ENCODE measurements at places on chromosomes 12 and 14.

DNA sequence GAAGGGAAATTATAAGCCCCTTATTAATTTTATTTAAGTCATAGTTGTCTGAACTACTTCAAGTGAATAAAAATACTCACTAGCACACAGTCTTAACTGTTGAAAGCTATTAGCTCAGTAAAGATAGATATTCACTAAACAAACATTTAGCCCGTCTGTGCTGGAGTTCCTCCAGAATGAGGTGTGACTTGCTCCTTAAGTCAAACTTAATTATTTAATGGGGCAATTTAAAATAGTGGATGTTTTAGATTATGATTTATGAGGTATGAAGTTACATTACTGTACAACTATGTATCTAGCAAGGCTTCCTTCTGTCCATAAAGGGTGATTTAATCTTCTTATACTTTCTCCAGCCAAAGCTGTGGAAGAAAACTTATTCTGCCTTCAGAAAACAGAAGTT is 414.0 kb upstream of the FLRT2 start:
- no peak for DNase-seq

DNA sequence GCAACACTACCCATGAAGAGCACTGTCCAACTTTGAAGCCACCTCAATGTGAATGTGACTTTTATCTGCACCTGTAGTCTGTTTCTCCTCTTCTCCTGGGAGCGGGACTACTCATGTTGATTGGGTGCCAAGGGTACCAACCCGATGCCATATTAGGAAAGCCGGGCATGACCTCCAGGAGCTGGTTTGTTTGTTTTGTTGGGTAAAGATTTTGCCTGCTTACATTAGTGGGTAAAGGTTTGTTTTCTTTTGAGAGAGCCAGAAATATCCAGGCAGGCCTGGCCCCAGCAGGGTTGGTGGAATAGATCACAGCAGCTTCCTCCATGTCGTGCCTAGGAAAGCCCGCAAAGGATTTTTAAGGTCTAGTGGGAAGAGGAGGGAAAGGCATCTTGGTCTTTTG is 19.7 kb upstream of the ITPK1 start:
- DNase-seq = no peak

DNA sequence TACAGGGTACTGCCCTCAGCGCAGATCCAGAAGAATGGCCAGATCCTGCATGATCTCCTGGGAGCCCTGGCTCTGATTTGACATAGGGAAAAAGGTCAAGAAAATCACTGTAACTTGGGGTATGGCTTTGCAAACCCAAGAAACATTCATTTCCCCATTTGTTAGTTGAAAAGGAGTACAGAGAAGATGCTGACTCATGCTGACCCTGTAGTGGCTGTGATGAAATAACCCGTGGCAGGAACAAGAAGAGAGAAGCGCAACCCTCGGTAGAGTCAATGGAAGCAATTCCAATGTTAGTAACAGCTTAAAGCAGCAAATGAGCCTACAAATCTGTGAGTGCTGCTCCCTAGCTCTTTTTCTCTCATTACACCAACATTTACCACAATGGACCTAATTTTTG is 281.6 kb upstream of the NPAS3 start:
- no peak for DNase-seq

DNA sequence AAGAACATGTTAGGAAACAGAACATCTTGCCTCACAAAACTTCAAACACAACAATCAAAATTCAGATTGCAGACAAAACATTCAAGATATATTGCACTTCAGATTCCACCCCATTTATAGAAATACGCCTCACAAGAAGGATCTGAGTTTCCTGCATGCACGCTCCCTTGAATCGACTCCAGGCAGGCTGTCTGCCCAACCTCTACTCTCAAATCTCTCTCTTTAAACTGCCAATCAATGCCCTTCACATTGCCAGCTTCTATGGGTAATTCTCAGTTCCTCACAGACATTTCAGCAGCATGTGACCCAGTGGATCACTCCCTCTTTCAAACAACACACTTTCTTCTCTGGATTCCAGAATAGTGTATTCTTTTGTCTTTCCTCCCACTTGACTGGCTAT is 184.1 kb downstream of the PRKD1 start:
- no peak for DNase-seq

DNA sequence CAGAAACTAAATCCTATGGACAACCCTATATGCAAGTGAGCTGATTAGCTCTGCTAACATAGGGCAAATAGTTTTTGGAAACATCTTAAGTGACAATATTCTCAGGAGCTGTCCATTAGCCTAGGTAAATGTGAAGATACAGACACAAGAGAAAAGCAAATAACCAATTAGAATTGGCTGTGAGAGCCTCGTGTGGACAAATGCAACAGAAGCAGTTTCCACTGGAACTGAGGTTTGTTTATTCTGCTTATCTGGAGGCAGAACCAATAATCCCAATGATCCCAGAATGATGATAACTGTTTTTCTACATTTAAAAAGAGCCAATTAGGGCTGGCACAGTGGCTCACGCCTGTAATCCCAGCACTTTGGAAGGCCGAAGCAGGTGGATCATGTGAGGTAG is 43.2 kb upstream of the YAF2 start:
- DNase-seq = no peak

DNA sequence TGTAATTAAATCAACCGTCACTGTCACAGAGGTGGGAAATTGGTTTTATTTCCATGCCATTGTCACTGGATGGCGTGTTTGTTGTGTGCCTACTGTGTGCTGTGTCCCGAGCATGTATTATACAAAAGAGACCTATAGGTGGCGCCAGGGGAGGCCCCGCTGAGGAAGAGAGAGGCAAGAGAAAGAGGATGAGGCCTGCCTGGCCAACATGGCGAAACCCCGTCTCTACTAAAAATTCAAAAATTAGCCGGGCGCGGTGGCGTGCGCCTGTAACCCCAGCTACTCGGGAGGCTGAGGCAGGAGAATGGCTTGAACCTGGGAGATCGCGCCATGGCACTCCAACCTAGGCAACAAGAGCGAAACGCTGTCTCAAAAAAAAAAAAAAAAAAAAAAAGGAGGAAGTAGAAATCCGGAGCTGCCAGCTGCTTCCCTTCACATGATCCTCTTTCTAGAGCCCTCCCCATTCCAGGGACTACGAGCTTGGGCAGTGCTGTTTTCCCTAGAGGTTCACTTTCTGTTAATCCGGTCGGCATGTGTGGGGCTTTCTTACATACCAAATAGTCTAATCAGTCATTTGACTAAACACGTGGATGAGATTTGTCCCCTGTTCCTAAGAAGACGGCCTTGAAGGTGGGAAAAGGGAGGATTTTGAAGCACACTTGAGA is 6.4 kb upstream of the CCDC175 start:
- DNase-seq = no peak

DNA sequence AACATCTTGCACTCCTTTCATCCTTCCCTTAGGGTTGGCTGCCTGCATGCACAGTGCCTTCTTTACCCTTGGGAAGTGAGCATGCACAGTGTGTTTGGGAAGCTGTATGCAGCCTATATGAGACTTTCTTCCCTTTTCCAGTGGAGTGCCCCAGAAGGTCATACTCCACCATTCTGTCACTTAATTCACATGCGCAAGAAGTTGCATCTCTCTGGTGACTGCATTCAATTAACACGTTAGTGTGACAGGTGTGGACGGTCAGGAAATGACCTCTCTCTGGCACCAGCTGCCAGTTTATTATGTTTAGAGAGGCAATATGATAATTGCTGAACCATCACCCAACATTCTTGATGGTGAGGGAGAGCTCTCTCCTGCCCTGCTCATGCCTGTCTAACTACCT is 770.0 kb downstream of the FLRT2 start:
- DNase-seq = no peak

GRCh38 chr14:75563931-75564330 is 14.5 kb upstream of the FLVCR2 start:
- DNase-seq = no peak

DNA sequence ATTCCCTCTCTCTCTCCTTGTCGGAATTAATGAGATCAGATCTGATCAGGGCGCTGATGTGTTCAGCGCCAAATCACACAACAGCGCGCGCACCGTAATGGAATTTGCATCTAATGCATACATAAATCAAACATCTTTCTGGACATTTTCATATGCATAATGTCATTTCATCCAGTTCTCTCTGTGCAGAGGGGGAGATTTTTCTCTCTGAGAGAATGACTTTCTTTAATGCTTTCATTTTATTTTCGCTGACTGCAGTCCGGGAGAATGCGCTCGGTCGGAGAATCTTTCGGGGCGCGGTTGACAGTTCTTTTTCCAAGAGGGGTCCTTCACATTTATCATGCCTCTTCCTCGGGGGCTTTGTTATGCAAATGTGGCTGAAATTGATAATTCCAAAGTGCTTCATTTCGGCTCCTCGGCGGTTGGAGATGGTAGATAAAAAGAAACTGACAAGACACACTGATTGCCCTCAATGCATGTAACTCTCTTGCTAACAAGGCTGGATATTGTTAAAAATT is 615.9 kb downstream of the VRK1 start:
- no peak for DNase-seq

GRCh38 chr12:77299910-77300669 is 234.7 kb upstream of the E2F7 start:
- DNase-seq = no peak

GRCh38 chr12:74899031-74899829 is 310.4 kb downstream of the KCNC2 start:
- no peak for DNase-seq

DNA sequence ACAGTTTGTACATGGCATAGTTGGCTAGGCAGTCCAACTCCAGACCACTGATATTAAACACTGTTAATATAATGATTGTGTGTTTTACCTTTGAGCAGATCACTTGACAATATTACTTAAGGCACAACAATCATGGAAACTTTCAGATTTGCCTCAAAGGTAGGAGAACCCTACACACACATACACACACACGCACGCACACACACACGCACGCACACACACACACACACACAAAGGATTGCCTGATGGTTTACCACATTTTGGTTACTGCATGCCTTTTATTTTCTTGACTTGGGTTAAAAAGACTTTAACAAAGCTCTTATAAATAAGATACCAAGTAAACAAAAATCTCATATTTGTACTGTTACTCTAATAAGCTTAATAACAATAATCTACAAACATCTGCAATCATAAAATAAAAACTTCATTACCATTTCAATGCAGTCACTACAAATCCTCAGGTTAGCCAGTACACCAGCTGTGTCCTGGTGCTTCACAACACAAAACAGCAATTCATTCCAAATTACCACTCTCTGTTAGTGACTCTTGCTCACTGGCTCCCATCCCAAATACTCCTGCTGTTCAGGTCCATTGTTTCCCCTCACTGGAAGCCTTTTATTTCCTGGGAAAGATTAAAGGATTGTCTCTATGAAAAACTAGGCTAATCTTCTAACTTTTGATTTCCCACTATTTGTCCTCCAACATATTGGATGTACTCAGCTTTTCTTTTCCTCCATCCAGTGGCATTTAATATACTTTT is 175.2 kb upstream of the ATP2B1 start:
- no peak for DNase-seq

GRCh38 chr12:117533687-117534086 is 172.3 kb upstream of the NOS1 start:
- DNase-seq = no peak

- no peak for DNase-seq
Observed at GRCh38 chr12:26017484-26018211, 59.2 kb downstream of the RASSF8 start.

DNA sequence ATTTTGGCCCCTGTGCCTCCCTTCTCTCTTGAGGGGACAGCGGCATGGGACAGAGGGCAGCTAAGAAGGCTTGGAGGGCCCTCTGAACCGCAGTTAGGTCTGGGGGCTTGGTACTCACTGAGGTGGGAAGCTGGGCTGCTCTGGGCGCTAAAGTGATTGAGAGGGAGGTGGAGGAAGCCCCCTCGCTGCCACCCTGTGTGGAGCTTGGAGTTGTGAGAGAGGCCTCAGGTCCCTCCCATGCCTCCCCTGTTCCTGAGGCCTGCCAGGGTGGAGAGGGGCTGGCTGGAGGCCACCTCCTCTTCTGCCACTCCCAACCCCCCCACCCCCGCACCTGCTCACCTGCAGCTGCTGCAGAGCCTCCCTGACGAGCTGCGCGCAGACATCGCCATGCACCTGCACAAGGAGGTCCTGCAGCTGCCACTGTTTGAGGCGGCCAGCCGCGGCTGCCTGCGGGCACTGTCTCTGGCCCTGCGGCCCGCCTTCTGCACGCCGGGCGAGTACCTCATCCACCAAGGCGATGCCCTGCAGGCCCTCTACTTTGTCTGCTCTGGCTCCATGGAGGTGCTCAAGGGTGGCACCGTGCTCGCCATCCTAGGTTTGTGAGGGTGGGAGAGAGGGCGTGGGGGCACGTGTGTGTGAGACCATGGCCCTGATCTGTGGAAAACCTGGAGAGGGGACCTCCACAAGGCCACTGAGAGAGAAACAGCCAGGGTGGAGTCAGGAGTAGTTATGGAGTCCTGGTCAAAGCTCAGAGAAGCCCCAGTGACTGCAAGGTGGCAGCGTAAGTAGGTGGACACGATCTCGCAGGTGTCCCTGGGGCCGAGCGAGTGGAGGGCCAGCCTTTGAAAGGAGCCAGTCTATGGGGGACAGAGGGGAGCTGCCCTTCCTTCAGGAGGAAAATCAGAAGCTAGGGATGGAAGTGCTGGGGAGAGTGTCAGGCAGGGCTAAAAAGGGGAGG is 11.2 kb downstream of the KCNH3 start:
- DNase-seq = no peak

DNA sequence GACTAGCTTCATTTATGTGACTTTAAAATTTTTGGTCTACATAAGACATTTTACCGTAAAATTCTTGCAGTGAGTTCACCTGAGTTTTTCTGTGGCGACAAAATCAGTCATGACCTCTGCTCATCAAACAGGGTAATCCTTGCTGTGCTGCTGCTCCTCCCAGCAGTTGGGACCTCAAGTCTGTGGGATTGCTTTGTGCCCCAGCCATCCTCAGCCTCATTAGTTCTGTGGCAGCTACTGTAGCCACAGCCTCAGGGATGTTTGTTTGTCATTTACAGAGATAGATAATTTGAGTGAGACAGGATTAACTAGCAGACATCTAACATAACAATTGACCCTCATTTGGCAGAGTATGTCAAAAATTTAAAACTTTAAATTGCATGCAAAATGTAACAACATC is 357.0 kb downstream of the PCNX1 start:
- no peak for DNase-seq

DNA sequence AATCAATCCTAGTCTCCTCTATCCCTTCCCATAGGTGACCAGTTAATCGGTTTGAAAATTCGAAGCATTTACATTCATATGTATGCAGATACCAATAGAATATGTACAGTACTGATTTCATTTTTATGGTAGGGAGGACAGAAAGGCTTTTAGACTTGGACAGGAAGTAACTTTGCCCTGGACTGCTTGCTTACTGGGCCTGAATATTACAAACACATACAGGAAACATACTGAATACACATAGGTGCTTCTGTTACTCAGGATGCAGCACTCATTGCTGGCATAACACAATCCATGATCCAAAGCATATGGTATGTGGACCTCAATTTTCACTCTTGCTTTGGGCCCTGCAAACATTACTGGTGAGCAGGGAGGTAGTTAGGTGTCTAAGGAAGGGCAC is 71.1 kb downstream of the CATSPERB start:
- no peak for DNase-seq

- no peak for DNase-seq
Observed at GRCh38 chr12:92062539-92063493, 82.8 kb downstream of the BTG1 start.

- DNase-seq = no peak
Observed at GRCh38 chr12:47507221-47507620, 198.6 kb downstream of the RPAP3 start.

- no peak for DNase-seq
Observed at GRCh38 chr12:42490261-42490842, 99.2 kb downstream of the PRICKLE1 start.
